ENCODE measurements at places on chromosomes 11 and 22.

DNA sequence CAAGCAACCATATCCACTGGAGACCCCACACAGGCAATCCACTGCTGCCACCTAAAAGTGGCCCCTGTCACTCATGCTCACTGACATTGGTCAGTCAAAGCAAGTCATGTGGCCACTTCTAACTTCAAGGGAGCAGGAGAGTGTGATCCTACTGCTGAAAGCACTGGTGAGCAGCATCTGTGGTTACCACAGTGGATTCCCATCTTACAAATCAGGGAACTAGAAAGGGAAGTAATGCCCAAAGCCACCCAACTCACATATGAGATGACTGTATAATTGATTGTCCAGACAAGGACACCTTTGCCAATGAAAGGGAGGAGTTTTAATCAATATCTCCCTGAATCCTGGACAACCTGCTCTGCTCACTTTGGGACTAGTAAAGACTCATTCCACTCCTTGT, 17.7 kb downstream of the RCN1 start:
- no peak for DNase-seq

GRCh38 chr11:66951927-66952337, 6.3 kb downstream of the PC start:
- DNase-seq, result no peak

DNA sequence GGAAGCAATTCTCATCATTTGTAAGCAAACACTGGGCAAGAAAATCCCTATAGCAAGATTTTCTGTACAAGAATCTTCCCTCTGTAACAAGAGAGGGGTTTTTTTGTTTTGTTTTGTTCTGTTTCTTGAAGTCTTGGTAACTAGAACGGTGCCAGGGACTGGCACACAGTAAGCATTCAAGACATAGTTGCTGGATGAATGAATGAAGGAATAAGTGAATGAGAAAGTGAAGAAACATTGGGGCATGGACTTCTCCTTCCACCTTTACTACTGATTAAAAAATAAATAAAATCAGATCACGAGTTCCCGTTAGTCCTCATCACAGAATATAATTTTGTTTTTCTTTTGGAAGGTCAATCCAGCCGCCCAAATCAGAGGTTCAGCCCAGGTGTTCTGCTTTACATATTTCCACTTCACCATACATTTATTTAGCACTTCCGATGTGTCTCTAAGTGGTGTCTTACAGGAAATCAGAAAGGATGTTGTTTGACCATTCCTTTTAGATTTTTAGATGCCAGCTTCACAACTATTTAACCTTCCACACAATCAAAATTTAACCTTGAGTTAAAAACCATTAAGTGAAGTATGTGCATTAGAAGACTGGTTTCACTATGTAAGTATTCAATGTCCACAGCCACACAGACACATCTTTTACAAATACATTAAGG, 281.2 kb downstream of the CADM1 start:
- no peak for DNase-seq

- no peak for DNase-seq
Observed at GRCh38 chr11:93000511-93001476, 31.3 kb downstream of the MTNR1B start.

- peak; percentile 21 for DNase-seq
Observed at GRCh38 chr11:312092-312816, 1.6 kb upstream of the IFITM1 start.

DNA sequence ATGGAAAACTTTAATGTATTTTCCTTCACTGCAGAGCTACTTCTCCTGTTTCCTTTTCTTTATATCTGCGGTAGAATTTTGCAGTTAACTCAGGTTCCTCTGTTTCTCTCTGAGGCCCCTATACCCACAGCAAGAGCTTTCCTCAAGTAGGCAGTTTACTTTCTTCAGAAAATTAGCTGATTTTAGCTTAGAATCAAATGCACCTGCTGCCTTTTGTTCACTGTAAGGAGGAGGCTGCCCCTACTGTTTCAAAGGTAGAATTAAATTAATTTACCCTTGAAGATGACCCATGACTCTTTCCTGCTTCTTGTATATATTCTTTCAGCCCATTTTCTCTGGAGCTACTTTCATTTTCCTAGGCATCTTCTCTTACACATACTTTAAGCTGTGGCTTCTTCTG, 68.7 kb upstream of the GDPD4 start:
- DNase-seq, result no peak

GRCh38 chr11:128670631-128671030, 23.2 kb upstream of the FLI1 start:
- DNase-seq, result no peak

- no peak for DNase-seq
Observed at GRCh38 chr11:24453129-24453718, 43.6 kb upstream of the LUZP2 start.

- DNase-seq, result no peak
Observed at GRCh38 chr22:20173772-20174171, 22.9 kb upstream of the CCDC188 start.

DNA sequence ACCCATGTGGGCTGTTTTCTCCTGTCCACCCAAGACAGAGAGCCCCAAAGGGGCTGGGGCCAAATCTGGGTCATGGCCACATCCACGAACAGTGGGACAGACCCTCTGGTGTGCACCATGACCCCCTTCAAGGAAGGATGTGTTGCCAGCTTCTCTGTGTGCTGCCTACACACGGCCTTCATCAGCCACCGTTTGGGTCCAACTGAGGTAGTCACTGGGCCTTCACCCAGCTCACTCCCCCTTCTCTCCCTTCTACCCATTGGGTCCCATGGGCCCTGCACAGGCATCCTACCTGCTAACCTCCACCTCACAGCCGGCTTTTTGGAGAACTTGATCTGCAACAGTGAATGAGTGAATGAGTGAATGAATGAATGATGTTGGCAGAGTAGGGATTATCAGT, 1484.9 kb downstream of the BRD1 start:
- DNase-seq, result no peak

GRCh38 chr11:26944866-26945664, 48.8 kb upstream of the FIBIN start:
- DNase-seq, result no peak

- peak; percentile 59 for DNase-seq
Observed at GRCh38 chr22:36383110-36383581, 4.6 kb downstream of the MYH9 start.

DNA sequence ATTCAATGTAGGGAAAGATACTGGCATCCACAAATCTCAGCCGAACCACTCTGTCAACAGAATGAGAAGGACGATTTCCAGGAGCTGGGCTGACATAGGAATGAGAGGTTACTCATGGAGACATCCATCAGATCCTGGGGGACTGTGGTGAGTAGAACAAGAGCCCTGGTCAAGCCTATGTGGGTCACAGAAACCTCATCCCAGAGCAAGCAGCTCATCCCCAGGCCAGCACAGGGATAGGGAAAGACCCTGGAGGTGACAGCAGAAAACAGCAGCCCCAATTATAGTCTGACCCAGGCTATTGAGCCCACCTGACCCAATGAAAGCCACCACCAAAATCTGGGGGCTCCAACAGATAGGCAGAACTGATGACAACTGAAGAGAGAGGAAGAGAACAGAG, 128.0 kb upstream of the SERPIND1 start:
- no peak for DNase-seq

DNA sequence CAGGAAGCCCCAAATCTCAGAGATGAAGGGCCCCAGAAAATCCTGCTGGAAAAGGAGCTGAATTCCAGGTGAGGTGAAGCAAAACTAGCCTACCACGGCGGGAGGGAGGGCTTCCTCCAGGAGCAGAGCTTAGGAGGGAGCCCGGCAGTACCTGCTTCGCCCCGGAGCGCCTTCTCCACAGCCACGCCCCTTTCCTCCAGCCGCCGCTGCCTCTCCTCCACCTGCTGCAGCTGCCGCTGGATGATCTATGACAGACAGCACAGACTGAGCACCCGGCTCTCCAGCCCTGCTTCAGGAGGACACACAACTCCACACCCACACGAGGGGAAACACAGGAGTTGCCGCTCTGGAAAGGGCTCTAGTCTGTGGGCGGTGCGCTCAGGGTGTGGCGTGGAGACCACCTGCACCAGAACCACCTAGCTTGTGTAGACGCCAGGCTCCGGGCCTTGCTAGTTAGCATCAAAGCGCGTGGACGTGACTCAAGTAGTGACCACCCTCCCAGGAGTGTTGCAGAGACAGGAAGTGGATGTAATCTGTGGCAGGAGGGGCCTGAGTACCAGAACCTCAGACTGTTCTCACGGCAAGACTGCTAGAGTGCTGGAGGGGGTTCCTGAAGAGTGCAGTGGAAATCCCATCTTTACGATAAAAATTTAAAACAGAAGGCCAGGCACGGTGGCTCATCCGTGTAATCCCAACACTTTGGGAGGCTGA, 34.6 kb upstream of the BID start:
- DNase-seq, result no peak

GRCh38 chr22:38652859-38653258, 3.3 kb downstream of the FAM227A start:
- no peak for DNase-seq

- DNase-seq, result no peak
Observed at GRCh38 chr22:36682811-36683210, 20.7 kb downstream of the CACNG2 start.

DNA sequence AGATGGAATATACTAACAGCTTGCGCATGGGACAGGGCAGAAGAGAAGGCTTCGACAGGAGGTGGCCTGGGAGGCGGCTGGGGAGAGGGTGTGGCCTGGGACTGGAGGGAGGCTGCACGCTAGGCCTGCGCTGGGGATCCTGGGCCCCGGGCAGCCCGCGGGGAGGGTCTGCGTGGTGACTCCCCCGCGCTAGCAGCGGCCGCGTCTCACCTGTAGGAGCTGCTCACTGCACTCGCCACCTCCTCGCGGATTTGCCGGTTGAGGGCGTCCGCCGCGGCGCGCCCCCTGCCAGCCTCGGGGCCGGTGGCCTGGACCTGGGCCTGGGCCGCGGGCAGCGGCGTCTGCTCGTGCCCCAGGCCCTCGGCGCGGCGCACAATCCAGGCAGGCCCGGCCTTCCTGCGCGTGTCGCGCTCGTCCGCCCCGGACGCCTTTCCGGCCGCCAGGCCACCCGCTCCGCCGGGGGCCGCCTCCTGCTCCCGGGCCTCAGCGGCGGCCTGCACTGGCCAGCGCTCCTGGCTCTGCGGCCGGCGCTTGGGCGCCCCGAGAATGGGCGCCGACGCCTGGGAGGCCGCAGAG, 1.5 kb downstream of the MAP6 start:
- no peak for DNase-seq

- DNase-seq, result no peak
Observed at GRCh38 chr22:27462190-27462589, 339.4 kb downstream of the MN1 start.

- DNase-seq, result no peak
Observed at GRCh38 chr11:88293931-88294330, 43.6 kb downstream of the CTSC start.

GRCh38 chr11:15945726-15946125, 410.6 kb downstream of the SOX6 start:
- DNase-seq, result no peak

- DNase-seq, result no peak
Observed at GRCh38 chr11:62889484-62890437, 9.1 kb downstream of the SLC3A2 start.

- DNase-seq, result no peak
Observed at GRCh38 chr11:46976182-46976854, 39.8 kb downstream of the CSTPP1 start.

DNA sequence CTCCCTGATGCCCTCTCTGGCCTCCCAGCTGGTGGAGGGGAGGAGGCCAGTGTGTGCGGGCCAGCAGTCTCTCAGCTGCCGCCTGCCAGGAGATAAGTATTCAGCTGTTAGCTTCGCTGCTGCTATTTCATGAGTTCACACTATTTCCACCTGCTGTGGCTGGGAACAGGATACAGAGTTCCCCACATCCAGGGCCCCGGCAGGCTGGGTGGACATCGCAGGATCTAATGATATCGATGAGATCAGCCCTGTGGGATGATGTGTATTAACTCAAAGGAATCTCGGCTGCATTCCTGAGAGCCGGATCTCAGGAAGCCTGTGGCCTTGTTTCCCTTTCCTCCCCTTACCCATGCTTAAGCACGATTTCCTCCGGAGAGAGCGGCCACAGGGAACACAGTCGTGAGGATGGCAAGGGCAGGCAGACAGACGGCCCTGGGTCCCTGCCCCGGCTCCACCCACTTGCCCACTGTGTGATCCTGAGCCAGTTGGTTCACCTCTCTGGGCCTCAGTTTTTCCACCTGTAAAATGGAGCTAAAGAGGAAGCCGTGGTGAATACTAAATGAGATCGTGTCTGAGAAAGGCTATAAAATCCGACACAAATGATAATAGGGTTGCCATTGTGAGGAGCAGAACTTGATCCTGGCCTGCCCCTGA, 6.5 kb upstream of the PVALB start:
- DNase-seq, result no peak

DNA sequence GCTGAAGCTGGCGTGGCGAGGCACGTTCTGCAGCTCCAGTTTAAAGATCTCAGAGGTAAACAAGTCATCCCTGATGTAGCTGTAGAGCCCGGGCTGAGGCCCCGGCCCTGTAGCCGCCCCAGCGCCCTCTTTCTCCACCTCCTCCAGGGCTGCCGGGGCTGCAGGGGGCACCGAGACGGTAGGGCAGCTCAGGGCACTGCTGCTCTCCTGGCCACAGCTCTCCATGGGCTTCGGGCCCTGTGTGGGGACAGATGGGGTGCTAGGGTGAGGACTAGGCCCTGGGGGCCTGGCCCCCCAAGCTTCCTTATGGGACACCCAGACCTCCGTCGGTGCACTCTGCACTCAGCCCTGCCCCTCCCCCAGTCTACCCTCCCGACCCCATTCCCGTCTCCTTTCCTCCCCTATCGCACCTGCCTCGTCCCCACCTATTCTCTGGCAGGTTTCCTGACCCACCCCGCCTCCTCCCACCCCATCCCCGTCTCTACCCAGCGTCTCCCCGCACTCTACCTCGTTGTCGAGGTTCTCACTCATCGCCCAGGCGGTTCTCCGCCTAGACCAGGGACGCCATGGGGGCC, 559 bp downstream of the RANBP1 start:
- no peak for DNase-seq

DNA sequence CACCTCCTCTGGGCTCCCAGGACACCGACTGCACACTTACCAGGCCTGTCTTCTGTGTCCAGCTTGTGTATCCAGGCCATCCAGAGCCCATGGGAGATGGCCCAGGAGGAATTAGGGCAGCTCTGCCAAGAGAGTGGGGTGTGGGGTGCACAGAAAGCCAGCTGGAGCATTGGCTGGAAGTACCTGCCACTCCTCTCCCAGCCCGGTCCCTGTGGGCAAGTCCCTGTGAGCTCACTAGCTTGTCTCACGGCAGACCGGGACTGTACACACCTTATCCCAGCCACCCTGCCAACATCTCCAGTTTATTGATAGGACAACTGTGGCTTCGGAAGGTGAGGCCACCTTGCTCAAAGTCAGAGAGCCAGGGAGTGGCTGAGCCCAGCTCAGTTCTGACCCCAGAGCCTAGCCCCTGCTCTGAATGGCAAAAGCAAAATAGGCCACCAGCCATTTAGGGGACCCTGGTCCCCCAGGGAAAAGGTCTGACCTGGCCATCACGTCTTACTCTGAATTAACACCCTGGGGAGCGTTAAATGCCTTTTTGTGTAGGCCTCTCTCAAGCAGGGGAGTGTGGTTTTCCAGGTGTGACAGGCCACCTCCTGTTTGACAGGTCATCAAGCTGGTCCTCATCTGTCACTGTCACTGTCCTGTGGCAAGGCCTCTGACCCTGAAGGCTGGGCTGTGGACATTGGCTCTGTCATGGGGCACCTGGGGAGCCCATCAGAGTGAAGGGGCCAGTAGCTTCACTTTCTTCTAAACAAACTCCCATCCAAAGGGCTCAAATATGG, 15.1 kb downstream of the UQCR10 start:
- no peak for DNase-seq
